ENCODE measurements at places on chromosomes 6 and 20. TPM values are rescaled to one million over a fixed set of nuclear protein-coding genes. Genes with fewer than 3 reads are reported as not detected.

GTSF1L gene
- 0.14 TPM for total RNA-seq

CD83 gene
- total RNA-seq: 50.9 TPM

GRCh38 chr6:164832410-164832809 is 477.0 kb downstream of the C6orf118 start:
- DNase-seq: no peak

GRCh38 chr6:119119989-119120388 is 41.5 kb upstream of the FAM184A start:
- DNase-seq: no peak

DEFB123 gene
- not detected for total RNA-seq

DNA sequence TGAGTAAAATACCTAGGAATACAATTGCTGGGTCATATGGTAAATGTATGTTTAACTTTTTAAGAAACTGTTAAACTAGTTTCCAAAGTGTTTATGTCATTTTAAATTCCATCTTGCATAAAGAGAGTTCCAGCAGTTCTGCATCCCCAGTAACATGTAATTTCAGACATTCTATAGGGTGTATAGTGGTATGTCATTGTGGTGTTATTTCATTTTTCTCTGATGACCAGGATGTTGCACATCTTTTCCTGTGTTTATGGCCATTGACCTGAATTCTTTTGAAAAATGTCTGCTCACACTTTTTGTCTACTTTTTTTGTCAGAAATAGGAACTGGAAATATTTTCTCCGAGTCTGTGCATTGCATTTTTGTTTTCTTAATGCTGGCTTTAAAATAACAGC is 128.9 kb downstream of the TMEM200A start:
- DNase-seq: no peak

CST7 gene
- total RNA-seq: 15.5 TPM

DNA sequence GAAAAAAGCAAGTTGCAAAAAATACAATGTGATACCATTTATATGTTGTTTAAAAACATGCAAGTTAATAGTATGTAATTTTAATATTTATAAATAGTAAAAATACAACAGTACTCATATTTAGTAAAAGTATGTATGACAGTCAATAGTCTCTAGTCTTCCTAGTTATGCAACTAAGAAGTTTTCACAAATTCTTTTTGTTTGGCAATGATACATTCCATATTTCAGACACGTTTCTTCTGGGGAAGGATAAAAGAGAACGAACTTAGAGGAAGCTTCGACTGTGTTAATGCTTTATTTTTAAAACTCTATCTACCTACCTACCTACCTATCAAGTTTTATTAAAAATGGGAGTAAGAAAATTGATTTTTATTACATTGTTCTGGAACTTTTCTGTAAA is 77.7 kb downstream of the UBE3D start:
- no peak for DNase-seq

SLC35A1 gene
- 22.8 TPM for total RNA-seq

DNA sequence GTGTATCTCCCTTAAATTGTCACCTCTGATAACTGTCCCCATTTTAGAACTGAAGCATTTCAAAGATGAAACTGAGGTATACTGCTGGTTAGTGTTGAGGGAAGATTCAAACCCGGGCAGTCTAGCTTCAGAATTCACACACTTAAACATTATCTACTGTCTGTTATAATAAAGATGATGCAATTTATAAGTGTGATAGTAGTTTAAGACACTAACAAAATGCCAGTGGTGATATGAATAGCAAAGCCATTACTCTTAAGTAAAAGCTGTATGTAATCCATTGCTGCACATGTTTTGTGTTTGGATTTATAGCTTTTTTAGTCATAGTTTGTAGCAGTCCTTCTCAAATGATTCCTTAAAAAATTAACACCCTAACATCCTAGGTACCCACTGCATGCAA is 19.8 kb downstream of the USP45 start:
- DNase-seq: no peak

DNA sequence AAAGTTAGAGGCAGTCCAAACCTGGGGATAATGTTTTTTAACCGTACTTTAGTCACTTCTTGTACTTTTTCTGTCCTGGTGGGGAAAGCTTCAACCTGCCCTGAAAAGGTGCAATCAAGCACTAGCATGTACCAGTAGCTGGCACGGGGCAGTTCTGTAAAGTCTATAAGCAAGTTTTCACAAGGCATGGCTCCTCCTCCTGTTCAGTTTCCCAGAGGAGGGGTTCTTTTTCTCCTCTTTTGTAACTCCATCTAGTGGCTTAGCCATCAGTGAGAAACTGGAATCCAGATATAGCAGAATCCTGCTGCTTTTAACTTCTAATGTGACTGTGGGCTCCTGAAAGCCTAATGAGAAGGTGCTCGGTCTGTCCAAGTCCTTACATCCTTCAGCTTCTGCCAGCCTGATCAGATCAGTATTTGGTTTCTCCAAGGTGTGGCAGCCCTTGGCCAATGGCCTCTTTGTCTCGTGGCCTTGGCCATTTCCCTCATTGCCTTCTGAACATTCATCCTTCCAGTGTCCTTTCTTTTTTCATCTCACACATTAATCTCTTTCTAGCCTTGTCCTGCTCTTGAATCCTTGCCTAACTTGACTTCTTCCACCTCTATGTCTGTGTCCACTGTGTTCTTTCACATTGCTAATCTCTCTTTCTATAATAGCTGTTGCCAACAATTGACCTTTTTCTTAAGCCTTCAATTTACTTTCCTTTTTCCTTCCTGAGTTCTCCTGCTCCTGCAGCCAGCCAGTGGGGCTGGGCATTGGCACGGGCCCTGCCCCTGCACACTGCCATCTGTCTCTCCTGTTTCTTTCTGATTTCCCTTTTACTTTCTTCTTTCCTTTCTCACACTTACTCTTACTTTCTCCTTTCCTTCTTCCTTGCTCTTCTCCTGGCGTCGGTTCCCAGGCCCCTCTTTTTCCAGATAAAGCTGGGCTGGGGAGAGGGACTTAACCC is 222.0 kb upstream of the SYNCRIP start:
- no peak for DNase-seq

DNA sequence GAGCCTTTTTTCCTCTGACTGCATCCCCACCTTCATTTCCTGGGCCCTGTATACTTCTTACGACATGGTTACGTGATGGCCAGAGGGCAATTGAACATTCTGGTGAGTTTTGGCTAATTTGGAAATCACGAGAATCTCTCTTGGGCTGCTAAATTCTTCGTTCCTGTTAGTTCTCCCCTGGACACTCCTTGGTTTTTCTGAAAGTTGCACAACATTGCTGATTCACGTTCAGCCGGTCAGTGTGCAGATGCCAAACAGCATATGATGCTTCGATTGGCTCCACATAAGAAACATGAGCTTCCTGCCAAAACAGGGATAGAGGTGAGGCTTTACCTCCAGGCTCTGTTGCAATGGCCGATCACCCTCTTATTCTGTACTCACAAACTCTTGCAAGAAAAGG is 119.4 kb upstream of the LY86 start:
- no peak for DNase-seq

DNA sequence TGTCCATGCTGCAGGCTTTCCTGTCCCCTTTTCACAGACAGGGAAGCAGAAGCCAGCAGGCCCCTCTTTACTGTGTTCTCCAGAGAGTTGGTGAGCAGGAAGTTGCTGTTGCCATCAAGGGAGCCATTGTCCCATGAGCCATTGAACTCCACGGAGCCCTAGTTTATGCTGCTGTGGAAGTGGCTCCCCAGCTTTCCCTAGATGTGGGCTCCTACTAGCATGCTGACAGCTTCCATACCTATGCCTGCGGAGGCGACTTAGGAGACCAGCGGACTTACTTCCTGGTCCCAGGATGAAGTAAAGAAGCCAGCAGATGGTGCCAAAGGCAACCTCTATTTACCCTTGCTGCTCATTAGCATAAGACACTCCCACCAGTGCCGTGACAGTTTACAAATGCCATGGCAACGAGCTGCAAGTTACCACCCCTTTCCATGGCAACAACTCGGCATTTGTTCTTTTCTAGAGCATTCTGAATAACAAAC is 30.8 kb upstream of the FKBP1A start:
- DNase-seq: peak; percentile 52

- no peak for DNase-seq
Measured at GRCh38 chr6:70277470-70277869, 25.4 kb downstream of the COL9A1 start.

DNA sequence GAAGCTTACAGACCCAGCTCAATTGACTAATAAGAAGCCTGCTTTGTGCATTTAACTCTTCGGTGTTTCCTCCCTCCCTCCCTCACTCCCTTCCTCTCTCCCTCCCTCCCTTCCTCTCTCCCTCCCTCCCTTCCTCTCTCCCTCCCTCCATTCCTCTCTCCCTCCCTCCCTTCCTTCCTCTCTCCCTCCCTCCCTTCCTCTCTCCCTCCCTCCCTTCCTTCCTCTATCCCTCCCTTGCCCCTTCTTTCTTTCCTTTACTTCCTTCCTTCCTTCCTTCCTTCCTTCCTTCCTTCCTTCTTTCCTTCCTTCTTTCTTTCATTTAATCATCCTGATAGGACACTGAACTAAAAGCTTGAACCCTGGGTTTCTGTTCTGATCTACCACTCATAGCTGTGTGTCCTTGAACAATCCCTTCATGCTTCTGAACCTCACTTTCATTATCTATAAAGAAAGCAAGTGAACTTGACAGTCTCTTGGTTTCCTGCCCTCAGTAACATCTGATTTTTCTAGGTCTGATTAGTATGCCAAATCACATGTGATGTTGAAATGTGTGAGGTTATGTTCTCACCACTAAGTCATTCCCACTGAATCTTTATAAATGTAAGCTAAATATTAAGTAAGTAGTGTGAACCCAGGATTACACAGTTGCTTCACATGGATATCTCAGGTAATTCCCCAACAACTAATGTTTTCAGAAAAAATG is 132.3 kb upstream of the BMP2 start:
- DNase-seq: no peak

All from thymus (tissue), 14 donors.